ENCODE measurements at places on chromosomes 13 and 19. TPM values are rescaled to one million over a fixed set of nuclear protein-coding genes. Genes with fewer than 3 reads are reported as not detected.

Gene CHMP2A
- total RNA-seq: 89.7 TPM

- no peak for DNase-seq
Measured at GRCh38 chr19:39825531-39826076, 8.4 kb downstream of the DYRK1B start.

- peak; percentile 17 for DNase-seq
Measured at GRCh38 chr13:19927117-19927748, 31.3 kb upstream of the ZMYM2 start.

- DNase-seq: no peak
Measured at GRCh38 chr13:74406420-74406819, 272.2 kb upstream of the KLF12 start.

DNA sequence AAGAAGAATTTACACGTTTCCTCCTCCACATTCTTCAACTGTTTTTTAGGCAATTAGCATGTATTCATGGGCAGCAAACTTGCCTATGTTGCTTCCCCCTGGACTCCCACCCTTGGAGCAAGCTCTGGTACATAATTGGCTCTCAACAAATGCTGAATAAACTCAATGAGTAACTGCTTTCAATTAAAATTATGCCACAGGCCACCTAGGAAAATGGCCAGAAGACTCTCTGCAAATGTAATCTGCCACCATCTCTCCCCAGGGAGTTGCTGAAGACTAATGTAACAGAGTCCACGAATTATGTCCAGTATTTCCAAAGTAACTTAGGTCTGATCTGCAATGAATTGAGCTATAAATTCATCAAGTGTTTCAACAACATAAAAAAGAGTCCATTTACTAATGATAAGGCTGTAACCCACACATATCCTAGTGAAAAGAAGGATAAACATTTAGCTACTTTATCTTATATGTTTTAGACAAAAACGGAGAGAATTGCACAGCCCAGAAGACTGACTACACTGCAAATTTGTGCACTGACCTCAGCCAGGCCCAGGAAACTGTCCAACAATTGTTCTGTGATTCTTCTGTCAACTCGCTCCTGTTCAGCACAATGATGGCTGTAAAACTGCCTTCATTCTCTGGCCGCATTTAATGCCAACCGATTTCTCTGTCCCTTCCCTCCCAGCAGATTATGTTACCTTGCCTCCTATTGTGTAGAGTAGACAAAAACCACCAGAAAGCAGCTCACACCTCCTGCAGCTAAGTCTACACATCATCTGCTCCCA is 808.6 kb upstream of the ARGLU1 start:
- no peak for DNase-seq

DNA sequence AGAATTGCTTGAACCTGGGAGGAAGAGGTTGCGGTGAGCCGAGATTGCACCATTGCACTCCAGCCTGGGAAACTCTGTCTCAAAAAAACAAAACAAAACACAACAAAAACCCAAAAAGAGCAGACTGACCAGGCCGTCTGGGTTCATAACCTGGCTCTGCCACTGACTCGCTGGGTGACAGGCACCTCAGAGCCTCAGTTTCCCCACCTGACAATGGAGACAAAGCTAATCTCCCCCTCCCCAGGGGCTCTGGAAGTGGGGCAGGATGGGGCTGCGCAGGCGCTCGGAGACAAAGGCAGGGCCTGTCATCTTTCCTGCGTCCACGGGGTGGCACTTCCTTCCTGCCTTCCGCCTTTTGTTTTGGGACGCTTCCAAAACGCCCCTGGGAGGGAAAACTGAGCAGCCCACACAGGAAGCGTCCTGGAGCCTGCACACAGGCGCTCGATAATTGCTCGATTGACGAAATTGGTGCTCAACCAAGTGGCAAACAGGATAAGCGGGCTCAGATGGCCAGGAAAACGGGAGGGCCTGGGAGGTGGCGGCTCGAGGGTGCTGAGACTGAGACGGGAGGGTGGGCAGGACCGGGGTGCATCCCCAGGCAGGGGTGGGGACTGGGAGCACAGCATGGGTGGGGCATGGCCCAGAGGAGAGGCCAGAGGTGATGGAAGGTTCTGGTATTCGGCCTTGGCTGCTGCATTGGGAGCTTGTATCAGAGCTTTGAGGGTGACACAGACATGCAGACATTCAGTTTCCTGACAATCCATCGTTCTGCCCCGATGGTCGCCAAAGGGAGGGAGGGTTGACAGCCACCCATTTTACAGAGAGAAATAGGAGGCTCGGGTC is 17.8 kb downstream of the SPC24 start:
- DNase-seq: peak; percentile 73

DNA sequence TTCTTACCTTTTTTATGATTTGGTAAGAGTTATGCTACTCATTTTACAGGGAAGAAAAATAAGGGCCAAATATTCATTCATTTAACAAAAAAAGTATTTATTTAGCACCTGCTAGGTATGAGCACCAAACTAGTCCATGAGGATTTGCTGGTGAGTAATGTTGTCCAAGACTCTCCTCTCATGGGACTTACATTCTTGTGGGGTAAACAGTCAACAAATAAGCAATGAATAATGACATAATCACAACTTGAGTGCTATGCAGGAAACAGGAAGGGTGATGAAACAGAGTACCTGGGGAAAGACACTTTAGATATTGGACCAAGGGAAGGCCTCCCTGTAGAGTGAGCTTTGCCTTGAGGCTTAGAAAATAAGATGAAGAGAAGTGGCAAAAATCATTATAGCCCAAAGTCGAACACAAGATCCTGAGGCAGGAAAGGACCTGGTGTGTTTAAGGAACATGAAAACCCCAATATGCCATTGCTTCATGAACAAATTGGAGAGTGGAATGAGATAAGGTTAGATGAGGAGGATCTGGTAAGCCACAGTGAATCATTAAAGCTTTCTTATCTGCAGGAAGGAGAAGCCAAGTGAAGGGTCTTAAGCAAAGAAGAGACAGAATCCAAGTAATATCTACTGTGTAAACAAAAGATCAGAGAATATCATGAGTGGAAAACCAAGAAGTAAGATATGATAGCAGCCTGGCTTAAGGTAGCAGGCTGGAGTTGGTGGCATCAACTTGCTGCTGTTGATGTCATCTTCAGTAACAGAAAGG is 294.5 kb upstream of the NBEA start:
- DNase-seq: no peak

GRCh38 chr19:35204799-35205732 is 23.5 kb downstream of the FAM187B start:
- DNase-seq: no peak

DNA sequence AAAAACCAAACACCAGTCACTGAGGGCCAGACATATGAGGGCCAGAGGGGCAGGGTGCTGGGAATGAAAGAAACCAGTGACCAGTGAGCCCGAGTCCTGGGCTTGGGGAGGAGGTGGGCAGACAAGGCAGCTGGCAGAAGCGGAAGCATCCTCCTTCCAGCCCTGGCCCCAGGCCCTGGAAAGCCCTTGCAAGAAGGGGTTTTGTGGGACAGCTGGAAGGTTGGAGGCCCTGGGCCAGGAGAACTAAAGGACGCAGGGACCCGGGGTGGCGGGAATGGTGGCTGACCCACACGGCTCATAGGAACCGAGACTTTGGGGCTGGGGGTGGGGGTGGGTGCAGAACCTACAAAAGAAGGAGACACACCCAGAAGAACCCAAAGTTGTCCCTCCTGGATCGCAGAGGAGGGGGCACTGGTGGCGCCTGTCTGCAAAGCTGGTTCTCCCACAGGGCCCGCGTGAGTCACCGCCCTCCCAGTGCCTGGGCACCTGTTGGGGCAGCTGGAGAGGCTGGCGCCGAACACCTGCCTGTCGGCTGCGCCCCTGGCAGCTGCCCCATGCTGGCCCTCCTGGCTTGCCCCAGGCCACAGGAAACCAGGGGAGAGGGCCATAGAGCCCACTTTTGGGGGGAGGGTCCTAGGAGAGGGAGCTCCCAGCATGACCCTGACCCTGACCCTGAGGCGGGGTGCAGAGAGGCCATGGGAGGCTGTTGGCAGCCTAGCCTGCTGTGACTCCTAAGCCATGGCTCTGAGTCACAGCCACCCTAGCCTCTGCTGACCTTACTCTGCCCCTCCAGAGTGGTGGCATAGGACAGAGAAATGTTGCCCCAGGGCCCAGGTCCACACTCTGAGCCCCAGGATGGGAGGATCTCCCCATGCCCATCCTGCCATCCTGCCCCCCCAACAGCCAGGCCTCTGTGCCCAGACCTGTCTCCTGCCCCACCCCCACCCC is 802 bp downstream of the DMPK start:
- DNase-seq: no peak

Gene ITGBL1
- total RNA-seq: not detected

GRCh38 chr19:44723299-44723951 is 24.5 kb downstream of the CEACAM16 start:
- no peak for DNase-seq

- no peak for DNase-seq
Measured at GRCh38 chr19:7607212-7607873, 11.7 kb downstream of the CAMSAP3 start.

- no peak for DNase-seq
Measured at GRCh38 chr13:46539231-46539630, 13.7 kb upstream of the LRCH1 start.

DNA sequence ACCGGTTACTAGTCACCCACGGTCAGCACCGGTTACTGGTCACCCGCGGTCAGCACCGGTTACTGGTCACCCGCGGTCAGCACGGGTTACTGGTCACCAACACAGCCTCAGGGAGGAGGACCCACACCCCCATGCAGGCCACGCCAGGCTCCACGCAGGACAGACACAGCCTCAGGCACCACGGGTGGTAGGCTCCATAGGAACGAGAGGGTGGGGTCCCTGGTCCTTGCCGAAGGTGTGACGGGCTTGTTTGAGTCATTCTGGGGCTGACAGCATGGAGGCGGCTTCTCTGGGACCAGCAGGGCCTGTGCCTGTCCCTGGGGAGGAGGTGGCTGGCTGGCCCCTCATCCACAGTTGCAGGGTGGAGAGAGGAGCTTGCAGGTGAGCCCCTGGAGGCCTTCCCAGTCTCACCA is 122.8 kb upstream of the SOX1 start:
- no peak for DNase-seq

DNA sequence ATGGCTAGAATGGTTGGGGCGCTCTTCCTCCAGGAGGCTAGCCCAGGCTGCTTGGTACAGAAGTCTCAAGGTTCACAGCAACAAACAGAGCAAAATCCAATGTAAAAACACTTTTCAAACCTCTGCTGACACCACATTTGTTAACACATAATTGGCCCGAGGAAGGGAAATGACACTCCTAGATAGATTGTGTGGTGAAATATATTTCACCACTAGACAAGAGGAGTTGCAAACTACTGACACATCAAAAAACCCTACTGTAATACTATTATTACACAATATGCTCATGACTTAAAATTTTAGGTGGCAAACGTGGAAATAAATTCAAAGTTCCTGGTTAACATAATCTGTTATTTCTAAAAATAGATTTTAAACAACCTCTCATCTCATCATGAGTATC is 643.6 kb downstream of the PCDH9 start:
- DNase-seq: no peak

Gene ACTL9
- not detected for total RNA-seq

DNA sequence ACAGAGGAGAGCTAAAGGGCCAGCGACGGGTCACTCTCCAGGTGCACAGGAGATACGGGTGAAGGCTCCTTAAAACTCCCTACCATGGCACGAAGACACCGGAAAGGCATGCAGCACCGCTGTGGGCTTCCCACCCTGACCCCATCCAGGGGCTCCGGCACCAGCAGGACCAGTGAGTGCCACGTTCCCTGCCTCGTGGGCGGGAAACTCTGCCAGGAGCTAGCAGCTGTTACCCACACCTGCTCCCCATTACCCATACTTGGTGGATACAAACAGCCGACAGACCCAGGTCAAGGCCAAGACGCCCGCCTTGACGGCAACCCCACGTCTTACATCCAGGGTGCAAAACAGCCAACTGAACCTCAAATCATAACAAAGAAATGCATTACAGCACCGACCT is 56.7 kb downstream of the GNG7 start:
- DNase-seq: no peak

- no peak for DNase-seq
Measured at GRCh38 chr13:97278435-97279411, 56.6 kb downstream of the MBNL2 start.

DNA sequence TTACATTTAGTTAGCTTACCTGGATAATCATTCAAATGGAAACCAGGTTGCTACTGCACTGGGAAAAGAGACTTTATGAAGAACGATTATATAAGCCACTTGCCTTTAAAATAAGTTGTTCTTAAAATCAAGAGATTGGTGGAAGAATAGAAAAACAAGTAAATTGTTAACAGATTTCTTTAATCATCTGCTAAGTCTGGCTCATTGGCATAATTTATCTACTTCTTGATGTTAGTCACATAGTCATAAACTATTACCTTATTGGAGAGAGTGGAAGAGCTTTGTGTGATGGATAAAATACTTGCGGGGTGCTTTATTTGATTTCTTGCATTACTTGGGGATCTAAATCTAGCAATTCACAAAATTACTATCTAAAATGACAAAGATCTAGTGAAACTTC is 6.8 kb downstream of the LSM14A start:
- no peak for DNase-seq

Gene CLIP3
- 0.29 TPM for total RNA-seq

- peak; percentile 99 for DNase-seq
Measured at GRCh38 chr19:39412100-39412866, at the start of gene PLEKHG2. PLEKHG2 (plus strand) TSS chr19:39412669; CDS start chr19:39414087, 1,418 bp downstream.

DNA sequence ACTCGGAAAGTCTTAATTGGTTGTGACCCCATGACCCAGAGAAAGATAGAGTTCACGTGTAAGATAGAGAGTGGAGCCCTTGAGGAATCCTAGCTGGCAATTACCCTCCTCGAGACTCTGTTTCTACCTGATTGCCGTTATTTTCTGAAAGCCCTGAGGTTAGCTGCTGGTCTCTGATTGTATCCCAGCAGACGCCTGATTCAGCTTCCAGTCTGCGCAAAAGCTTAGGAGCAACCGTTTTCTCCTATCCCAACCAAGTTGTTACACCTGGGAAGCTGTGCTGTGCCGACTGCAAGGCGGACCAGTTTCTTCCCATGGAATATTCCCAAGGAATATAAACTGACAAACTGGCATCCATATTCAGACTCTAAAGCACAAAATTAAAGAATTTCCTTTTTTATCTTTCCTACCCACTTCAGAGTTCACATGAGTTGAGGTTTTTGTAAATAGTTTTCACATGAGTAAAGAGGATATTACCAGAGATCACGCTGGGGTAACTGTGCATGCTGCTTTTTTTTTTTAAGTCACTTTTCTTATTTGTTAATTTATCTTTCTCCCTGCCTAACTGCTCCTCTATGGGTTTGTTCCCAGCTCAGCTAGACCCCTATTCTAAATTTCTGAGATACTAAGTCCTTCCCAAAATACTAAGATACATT is 1.5 kb upstream of the TRPC4 start:
- no peak for DNase-seq

GRCh38 chr13:48942131-48942530 is 33.6 kb upstream of the FNDC3A start:
- no peak for DNase-seq

Gene IQCN
- 1.3 TPM for total RNA-seq

Gene ZNF763
- total RNA-seq: 2.3 TPM

- DNase-seq: no peak
Measured at GRCh38 chr19:42233106-42233505, 9.3 kb downstream of the GSK3A start.

DNA sequence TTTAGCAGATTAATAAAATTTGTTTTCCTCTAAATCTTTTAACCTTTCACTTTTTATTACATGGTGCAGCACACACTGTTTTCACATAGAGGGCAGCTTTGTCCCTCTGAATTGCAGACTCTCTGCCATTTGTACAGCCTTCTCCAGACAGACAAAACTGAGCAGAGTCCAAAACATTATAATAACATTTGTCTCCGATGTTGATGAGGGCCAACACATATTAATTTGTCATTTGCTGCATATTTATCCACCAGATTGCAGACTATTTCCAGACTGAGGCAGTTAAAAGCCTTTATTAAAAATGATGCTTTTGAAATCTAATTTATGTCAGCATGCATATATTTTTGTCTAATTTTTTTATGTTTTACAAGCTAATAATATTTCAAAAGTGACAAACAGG is 1251.9 kb upstream of the SLC10A2 start:
- no peak for DNase-seq

Gene PRODH2
- not detected for total RNA-seq

Gene MRPL54
- total RNA-seq: 95.3 TPM
